ENCODE measurements at places on chromosomes 1 and 21.

- no peak for DNase-seq
Measured at GRCh38 chr21:37552496-37553029, 186.0 kb downstream of the DYRK1A start.

DNA sequence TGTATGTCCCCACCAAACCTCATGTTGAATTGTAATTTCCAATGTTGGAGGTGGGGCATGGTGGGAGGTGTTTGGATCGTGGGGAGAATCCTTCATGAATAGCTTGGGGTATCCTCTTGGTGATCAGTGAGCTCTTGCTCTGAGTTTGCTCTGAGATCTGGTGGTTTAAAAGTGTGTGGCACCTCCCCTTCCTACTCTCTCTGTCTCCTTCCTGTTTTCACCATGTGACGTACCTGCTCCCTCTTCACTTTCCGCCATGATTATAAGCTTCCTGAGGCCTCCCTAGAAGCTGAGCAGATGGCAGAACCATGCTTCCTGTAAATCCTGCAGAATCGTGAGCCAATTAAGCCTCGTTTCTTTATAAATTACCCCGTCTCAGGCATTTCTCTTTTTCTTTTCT lies 40.0 kb upstream of the OSBPL9 start:
- DNase-seq, result no peak

DNA sequence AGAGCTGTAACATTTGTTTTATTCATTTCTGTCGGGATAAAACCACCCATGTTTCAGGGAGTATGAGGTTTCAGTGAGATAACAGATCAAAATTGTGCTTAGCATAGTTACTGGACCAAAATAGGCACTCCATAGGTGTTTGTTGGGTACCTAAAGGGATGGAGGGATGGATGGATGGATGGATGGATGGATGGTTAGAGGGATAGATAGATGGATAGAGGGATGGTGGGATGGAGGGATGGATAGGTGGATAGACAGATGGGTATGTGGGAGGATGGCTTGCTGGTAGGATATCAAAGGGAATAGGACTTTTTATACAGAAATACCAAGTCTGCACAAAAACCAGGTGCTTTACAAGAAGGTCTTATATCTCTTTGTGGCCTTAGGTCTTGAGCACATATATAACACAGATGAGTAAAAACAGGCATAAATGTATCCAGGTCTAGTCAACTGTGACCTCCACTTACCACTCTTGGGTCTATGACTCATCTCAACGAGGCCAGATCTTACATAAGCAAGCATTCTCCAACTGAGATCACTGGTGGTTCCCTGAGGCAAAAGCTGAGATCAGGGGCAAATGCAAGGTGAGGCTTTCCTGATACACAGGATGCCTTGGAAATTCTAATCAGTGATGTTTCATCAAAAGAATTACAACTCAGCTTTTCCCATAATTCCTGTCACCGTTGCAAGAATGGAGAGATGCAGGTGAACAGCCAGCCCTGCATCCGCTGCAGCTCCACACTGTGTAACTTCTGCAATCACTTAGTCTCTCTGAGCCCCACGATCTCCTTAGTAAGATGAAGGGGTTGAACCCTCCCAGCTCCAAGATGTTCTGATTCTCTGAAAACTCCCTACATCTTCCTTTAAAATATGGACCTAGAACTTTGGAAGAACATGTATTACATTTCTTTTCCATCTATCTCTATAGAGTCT lies 32.0 kb downstream of the PTAFR start:
- no peak for DNase-seq

- no peak for DNase-seq
Measured at GRCh38 chr1:7223334-7224080, 438.3 kb downstream of the CAMTA1 start.

DNA sequence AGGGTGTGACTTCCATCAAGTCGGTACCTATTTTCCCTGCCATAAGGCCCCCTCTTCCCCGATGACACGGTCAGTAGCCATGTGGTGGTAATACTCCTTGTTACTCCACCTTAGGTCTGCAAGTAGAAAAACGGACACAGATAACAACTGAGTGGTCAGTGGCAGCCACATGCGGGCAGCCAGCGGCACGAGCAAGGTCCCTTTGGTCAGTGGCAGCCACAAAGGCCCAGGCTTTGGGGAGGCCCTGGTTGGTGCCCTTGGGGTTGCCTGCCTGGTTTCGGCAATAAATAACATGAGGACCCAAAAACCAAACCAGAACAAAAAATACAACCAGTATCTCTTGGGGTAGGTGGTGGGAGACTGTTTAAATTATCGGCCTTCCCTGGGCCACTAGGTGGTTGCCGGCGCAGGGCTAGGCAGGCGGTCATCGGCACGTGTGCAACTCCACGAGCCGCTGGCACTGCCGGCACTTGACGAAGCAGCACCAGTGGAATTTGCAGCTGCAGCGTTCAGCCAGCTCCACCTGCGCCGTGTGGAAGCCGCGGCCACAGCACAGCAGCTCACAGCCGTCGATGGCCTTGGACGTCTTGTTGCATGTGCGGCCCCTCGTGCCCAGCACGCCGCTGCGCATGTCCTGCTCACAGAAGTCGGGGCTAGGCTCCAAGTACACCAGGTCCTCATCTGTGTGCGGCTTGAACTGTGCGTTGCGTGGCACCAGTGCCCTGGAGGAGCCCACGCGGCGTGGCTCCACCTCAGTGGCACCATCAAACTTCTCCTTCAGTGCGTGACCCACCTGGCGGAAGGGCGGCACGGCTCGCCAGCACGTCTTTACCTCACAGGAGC lies 23.1 kb downstream of the WNT4 start:
- DNase-seq, result no peak

- peak; percentile 16 for DNase-seq
Measured at GRCh38 chr1:220784751-220785150, 2.0 kb upstream of the MTARC1 start.

DNA sequence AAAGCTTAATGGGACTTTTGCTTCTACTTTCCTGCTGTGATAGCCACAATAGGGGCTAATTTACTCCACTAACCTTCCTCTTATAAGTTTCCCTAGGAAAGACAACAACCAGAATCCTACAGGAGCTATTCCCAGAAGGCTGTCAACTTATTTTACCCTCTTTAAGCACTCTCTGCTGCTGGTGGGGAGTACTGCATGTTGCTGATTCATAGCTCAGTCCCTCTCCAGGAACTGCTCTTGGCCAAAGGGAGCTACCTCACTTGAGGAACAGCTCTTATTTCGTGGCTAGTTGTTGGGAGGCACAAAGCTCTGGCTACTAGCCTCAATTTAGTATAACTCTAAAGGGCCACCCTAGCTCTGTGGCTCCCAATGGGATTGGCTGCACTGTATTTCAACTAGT lies 37.2 kb downstream of the ADSS2 start:
- peak; percentile 16 for DNase-seq

DNA sequence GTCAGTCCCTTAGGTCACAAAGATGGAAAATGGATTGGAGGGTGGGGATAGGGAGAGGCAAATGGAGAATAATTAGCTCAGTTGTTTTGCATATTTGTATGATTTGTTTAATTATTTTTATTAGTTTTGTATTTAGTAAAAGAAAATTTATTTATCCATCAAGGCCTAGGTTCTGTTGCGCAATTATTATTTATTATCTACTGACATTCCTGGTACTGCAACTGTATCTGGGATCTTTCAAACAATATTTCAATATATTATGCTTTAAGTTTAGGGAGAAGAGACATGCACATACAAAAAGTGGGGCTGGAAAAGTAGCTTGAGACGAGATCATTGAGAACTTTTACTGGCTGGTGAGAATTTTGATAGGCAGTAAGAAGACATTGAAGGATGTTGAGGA lies 316.4 kb upstream of the SGIP1 start:
- DNase-seq, result no peak

DNA sequence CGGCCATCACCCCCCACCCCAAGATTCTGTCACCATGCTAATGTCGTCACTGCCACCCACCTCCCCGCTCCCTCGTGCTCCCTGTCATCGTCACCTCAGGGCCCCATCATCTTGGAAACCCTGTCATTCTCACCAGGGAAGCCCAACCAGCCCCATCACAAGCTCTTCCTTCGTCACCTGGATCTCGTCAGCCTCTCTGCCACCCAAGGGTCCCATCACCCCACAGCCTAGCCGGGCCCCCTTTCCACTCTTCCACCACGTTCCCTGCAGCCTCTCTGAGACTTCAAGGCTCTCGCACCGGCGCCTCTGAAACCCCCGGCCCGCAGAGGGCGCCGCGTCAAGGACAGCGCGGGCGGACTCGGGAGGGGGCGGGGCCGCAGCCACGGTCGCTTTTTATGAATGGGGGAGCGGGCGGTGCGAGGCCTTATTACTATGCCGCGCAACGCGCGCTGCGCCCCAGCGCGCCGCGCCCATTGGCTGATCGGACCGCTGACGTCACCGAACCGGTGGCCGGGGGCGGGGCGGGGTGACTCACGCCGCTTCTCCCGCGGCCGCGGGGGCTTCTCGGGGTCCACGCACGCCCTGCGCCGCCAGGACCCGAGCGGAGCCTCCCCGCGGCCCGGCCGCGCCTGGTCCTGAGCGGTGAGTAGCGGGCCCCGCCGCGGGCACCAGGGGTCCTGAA lies at the start of gene GPR3:
TSS of gene GPR3 (plus strand) at position 527 of the 682 bp plus-strand sequence. CDS start 1,177 bp downstream, outside the sequence.
- DNase-seq, result peak; percentile 95

DNA sequence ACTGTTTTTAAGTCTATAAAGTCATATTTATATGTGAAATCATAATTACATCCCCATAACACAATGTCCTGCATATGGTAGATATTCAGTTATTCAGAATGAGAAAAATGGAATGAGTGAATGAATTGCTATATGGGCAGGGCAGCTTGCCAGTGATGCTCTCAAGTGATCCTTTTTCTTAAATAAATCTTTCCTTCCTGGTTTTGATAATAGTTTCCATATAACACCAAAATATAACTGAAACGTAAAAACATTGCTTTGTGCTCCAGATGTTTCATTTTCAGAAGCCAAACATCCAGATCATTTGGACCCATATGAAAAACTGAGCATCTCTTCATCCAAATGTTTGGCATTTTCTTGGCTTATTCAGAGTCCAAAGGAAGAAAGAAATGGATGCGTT lies 30.2 kb upstream of the RGS8 start:
- no peak for DNase-seq

DNA sequence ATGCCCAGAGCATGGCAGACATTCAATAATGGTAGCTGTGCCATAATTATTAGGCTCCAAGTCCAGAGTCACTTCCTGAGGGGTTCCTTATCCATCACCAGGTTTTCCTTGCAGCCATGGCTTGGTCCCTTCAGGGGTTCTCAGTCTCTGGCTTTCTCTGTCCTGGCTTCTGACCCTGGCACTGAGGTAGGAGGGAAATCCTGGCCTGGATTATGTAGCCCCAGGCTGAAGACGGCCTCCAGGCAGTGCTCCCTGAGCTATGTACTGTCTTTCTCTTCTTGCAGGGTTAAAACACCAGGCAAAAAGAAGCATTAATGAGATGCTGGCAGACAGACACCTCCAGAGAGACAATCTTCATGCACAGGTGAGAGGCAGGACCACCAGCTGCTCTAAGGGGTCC lies 9.5 kb upstream of the PADI3 start:
- peak; percentile 88 for DNase-seq
